Activated CD4-positive, alpha-beta memory T cell treated with anti-CD3 and anti-CD28 coated beads, Interleukin-2, amount 10 ng/mL, durations not matched to agents 7 days and 5 days (primary cell): ENCODE measurements at places on chromosomes 7 and 10.

- DNase-seq = no peak
Observed at GRCh38 chr7:155879592-155879991, 67.3 kb upstream of the SHH start.

DNA sequence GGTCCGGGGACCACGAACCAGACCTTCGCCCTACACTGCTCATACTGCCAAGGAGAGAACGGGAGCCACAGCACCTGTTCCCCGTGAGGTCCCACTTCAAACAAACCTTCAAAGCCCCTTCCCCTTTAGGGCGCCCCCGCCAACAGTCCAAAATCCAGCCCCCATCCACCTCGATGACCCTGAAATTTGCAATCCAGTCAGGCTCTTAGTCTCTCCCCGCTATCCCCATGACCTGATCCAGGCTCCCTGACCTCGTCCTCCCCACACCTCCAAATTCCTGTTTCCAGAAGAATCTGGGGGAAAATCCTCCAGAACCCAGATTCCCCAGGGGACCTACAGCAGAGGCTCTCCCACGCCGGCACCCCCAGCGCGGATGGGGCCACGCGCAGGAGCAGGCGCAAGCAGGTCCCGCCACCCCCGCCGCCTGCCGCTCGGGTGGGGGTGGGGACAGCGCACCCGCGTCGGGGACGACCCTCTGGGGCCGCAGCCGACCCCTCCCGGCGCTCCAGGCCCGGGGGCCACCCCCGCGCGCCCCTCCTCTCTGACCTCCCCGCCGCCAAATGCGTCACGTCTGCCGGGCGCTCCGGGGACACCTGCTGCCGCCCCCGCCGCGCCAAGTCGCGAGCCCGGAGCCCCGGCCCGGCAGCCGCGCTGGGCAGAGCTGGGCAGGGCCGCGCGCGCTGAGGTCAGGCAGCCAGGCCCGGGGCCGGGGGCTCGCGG lies 753 bp downstream of the CAMK2B start:
- no peak for DNase-seq

DNA sequence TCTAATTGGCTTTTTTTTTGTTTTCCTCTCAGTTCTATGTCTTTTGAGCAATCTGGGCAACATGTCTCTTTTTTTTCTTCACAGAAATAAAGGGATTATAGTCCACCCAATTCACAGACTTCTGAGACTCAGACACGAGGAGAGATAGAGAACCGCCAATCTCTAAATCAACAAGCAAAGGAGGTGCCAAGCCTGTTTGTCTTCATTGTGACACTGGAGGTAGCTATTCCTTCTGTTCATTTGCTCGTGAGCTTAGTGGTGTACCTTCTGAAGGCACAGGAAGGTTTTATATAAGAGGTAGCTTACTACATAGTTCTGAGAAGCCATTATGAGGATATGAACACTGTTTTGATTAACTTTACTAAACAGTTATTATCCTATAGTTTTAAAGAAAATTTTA lies 6.1 kb downstream of the EPHB6 start:
- no peak for DNase-seq

- DNase-seq = no peak
Observed at GRCh38 chr7:75925717-75926435, 10.9 kb downstream of the POR start.

DNA sequence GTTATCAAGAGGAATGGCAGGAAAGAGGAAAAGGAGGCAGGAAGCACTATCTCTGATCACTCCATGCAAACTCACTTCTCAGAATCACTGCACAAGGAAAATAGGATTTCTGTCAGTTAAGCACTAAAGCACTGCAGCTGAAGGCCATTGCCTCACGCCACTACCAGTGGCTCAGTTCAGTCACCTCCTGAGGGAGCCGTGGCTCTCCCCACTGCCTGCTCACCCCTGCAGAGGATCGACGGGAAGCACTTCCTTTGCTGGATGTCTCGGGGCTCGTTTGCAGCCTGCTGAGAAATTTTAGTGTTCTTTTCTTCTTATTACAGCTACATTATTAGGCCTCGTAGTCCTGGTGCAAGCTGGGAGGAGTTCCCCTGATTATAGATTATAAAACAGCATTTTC lies 90.1 kb upstream of the ADCY1 start:
- no peak for DNase-seq

- DNase-seq = no peak
Observed at GRCh38 chr10:76581506-76582256, 1055.9 kb downstream of the KCNMA1 start.

- no peak for DNase-seq
Observed at GRCh38 chr10:131860311-131860710, 40.5 kb upstream of the PPP2R2D start.

DNA sequence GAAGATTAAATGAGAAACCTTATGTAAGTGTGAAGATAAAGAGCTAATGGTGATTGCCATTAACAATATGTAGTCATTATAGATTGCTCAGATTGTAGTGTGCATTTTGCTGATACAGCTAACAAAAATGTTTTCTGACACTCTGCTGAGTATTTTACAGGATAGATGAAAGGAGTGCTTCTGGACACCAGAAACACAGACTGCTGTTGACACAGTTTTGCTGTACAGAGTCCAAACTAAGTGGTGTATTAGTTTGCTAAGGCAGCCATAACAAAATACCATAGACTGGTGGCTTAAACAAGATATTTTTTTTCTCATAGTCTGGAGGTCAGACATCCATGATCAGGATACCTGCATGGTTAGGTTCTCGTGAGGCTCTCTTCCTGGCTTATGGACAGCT lies 2.2 kb downstream of the SMC3 start:
- no peak for DNase-seq

DNA sequence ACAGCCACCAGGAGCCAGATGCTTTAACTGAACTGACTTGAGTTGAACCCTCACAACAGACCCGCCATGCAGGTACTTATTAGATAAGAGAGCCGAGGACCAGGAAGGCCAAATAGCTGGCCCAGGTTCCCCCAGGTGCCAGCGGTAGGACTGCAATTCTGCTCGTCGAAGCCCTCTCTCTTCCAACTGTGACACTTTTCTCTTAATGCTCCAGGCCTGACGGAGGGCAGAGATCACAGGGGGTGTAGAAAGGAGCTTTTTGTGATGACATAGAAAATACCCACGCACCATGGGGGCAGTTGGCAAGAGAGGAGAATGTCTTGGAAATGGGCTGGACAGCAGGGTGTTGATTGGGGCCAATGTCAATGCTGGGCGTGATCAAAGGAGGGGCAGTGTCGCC lies 208.5 kb downstream of the PLXNA4 start:
- no peak for DNase-seq

DNA sequence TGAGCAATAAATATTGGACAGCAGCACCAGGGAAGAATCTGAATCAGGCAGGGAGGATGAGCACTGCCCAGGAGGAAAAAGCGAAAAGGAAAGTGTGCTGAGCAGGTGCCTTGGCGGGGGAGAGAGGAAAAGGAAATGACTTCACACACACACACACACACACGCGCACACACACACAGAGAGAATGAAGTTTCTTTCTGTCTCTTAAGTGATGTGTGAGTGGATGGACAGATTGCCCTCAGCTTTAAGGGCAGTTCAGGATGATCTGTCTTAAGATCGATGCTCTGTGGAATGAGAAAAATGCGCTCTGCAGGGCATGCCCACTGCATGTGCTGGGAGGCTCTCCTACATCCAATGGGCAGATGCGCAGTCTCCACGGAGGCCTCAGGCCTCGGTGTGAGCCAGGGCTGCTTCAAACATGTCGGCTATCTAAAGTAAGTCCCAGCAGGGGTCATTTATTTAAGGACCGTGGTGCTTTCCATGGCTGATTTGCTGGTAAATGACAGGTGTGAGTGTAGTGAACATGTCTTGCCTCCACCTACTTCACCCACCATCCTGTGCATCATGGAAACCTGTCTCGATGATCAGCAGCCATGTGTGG lies 2.5 kb upstream of the ACBD5 start:
- peak; percentile 76 for DNase-seq

DNA sequence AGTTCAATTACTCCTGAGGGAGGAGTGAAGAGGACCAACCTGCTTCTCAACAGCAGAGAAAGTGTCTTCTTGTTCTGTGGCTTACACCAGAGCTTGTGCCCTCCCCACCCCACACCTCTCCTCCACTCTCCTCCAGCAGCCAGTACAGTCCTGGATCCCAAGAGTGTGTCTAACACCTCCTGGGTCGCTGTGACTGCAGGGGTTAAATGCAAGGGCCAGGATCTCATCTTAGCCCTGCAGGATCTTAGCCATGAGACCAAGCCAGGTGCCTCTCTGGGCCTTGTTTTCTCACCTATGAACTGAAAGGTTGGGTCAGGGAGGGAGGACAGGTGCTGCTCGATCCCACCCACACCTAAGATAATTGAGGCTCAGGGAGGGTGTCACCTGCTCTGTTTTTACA lies 34.5 kb upstream of the MSRB2 start:
- DNase-seq = no peak

DNA sequence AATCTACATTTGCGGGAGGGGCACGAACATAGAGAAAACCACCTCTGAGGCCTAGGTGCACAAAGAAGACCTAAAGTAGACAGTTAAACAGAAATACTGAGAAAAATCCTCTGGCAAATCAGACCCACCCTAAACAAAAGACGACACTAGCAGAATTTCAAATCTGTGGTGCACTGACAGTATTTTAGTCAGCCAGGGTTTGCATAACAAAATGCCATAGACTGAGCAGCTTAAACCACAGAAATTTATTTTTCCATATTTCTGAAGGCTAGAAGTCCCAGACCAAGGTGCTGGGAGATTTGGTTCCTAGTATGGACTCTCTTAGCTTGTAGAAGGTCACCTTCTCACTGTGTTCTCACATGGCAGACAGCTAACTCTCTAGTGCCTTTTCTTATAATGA lies 26.3 kb downstream of the IPMK start:
- DNase-seq = no peak

- no peak for DNase-seq
Observed at GRCh38 chr10:45585131-45585530, 87.4 kb downstream of the ZFAND4 start.

- DNase-seq = no peak
Observed at GRCh38 chr7:92576296-92576695, 13.9 kb downstream of the FAM133B start.

DNA sequence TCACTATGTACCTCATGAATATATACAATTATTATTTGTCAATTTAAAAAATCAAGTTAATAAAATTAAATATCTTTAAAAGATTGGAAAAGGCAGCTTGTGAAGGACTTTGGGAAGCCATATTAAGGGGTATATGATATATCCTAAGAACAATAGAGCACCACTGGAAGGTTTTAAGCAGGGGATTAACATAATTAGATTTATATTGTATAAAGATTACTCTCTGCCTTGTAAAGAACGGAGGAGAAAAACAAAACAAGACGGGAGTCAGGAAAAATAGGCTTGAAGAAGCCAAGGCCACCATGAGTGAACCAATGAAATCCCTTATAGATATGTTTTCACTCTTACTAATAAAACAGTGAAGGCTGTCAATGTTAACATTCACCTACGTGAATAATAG lies 11.1 kb upstream of the CNNM1 start:
- DNase-seq = no peak

DNA sequence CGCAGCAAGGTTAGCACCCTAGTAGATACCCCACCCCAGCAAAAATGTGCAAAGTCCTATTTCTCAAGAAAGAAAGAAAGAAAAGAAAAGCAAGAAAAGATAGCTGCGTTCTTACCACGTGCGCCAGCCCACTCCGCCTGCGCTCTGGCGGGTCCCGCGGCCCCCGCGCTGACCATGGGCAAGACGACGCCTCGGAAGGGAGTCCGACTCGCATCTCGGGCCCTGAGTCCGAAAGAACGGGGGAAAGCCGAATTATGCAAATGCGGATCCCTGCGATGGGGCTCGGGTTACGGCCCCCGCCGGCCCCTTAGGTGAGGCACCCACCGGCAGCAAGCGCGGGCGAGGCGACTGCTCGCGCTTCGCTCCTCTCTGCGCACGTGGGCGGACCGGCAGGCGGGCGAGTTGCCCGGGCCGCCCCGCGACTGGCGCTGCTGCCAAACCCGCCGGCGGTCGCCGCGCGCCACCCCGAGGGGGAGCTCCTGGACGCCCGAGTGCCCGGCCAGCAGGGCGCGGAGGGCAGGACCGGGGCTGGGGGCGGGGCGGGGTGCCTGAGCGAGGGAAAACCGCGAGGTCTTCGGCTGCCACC lies 2.4 kb upstream of the EGR2 start:
- peak; percentile 35 for DNase-seq

DNA sequence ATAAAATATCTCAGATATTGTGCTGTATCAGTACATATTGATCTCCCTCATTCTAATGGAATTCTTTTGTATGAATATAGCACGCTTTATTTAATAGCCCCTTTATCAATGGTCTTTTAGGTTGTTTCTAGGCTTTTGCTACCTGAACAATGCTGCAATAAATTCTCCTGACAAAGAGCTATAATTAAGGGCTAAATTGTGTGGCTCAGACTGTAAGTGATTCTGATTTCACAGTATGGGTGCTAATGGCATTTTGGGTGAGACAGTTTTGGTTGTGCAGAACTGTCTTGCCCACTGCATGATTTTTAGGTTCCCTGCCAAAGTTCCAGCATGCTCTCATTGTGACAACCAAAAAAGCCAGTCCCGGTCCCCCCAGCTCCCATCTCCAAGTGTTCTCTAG lies 363.2 kb downstream of the REEP3 start:
- no peak for DNase-seq

DNA sequence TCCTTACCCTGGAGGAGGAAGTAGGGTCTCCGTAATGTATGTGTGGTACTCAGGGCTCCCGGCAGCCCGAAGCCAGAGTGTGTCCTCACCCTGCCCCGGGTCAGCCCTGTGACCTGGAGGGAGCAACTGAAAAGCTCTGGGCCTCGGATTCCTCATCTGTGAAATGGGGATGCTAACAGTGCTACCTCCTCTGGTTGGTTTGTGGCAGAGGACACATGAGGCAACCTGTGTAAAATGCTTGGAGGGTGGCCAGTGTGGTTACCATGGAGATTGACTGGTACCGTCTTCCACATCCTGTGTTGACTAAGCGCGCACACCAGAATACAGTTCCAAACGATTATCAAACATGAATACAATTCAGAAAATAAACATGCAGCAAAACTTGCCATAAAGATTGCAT lies 163.8 kb upstream of the KLF6 start:
- peak; percentile 85 for DNase-seq

- no peak for DNase-seq
Observed at GRCh38 chr7:7099584-7100014, 82.7 kb upstream of the C1GALT1 start.

GRCh38 chr7:140732416-140732815 lies 35.9 kb downstream of the NDUFB2 start:
- DNase-seq = no peak

GRCh38 chr10:71554671-71555070 lies 158.0 kb downstream of the CDH23 start:
- DNase-seq = no peak

DNA sequence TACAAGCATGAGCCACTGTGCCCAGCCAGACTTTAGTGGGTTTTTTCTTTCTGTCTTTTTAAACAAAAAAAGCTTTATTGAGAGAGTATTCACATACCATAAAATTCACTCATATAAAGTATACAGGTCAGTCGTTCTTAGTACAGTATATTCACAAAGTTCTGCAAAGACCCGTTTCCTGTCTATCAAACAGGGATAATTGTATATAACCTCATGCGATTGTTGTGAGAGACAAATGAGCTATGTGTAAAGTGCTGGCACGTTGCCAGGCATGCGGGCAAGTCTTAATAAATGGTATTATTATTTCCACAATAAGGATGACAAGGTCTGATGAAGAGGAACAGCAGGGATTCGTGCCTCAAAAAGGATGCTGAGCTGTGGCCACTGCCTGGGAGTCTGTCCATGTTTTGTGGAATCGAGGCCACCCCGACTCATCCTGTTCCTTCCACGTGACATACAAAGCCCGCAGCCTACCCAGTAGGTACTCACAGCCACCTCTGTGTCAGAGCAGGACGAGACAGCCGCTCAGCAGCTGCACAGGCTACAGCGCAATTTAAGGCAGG lies 51.6 kb downstream of the SMKR1 start:
- peak; percentile 56 for DNase-seq

GRCh38 chr10:27620430-27621397 lies 116.6 kb downstream of the RAB18 start:
- DNase-seq = no peak
